GM23338 (cell line): ENCODE measurements at places on chromosomes 4 and X.

- DNase-seq: peak; percentile 19
Observed at GRCh38 chrX:140524556-140524955, 19.7 kb upstream of the SOX3 start.

GRCh38 chr4:54558889-54559677 is 98.7 kb upstream of the KIT start:
- DNase-seq: no peak

GRCh38 chr4:83212041-83212851 is 72.4 kb downstream of the COQ2 start:
- DNase-seq: no peak

- no peak for DNase-seq
Observed at GRCh38 chrX:18291006-18291545, 63.4 kb downstream of the SCML2 start.

- peak; percentile 10 for DNase-seq
Observed at GRCh38 chr4:153940916-153941315, 152.0 kb upstream of the SFRP2 start.

GRCh38 chr4:61714387-61714911 is 514.3 kb downstream of the ADGRL3 start:
- peak; percentile 24 for DNase-seq
